ENCODE measurements at places on chromosomes 7 and 10.

- H3K27ac ChIP-seq: peak overlapping the region; percentile 82
- peaks cover 37% of the 10 kb centered on the region for H3K27me3 ChIP-seq
- peak overlapping the region; percentile 94 for H3K4me3 ChIP-seq
- DNase-seq: no peak
These were observed 787 bp downstream of the MAGI2 start for GRCh38 chr7:79452495-79453265.

- H3K36me3 ChIP-seq: no peaks in the 10 kb centered on the region
- no peak overlapping the region for H3K4me3 ChIP-seq
- no peak overlapping the region for H3K27ac ChIP-seq
- DNase-seq: no peak
- H3K4me1 ChIP-seq: peaks cover 7% of the 10 kb centered on the region
- H3K27me3 ChIP-seq: peaks cover 2% of the 10 kb centered on the region
These were observed 19.5 kb upstream of the RHEB start for GRCh38 chr7:151539088-151539671.

- H3K27ac ChIP-seq: no peak overlapping the region
- H3K4me3 ChIP-seq: no peak overlapping the region
- no peaks in the 10 kb centered on the region for H3K4me1 ChIP-seq
- DNase-seq: no peak
These were observed 97.4 kb downstream of the FGFR2 start for GRCh38 chr10:121500701-121501332.

- H3K4me1 ChIP-seq: no peaks in the 10 kb centered on the region
- peaks cover 78% of the 10 kb centered on the region for H3K36me3 ChIP-seq
- no peak for DNase-seq
- no peak overlapping the region for H3K27ac ChIP-seq
These were observed 108.3 kb downstream of the UPF2 start for GRCh38 chr10:11934262-11934661.

DNA sequence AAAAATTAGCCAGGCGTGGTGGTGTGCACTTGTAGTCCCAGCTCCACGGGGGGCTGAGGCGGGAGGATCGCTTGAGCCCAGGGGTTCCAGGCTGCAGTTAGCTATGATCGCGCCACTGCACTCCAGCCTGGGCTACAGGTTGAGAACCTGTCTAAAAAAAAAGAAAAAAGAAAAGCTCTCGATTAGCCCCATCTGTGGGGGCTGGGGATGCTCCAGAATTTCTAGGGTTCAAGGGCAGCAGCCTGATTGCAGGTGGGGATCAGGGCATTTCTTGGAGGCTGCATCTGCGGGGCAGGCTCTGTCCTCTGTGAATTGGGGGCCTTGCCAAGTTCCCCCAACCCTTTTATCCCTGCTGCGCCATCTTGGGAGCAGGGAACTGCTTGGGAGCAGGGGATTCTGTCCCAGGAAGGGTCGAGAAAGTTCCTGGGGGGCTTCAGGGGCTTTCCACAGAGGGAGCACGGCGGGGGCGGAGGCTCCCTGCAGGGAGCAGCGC is 651 bp upstream of the ARPC1A start:
- H3K36me3 ChIP-seq: no peaks in the 10 kb centered on the region
- no peak for DNase-seq
- no peaks in the 10 kb centered on the region for H3K27me3 ChIP-seq
- H3K4me1 ChIP-seq: peaks cover 38% of the 10 kb centered on the region
- H3K27ac ChIP-seq: peak overlapping the region; percentile 90

Data from naive thymus-derived CD8-positive, alpha-beta T cell (primary cell).